Cerebellum (tissue), 4 donors: ENCODE measurements at places on chromosomes 3 and 15. TPM values are rescaled to one million over a fixed set of nuclear protein-coding genes. Genes with fewer than 3 reads are reported as not detected.

The CPEB1 gene
- total RNA-seq = 4.4 TPM

The LRRIQ4 gene
- total RNA-seq = 1.3 TPM

The FBXO40 gene
- total RNA-seq = not detected

The ZBBX gene
- 8.9 TPM for total RNA-seq

The OIP5 gene
- total RNA-seq = 4.6 TPM

The IMPG2 gene
- 2.4 TPM for total RNA-seq

The A4GNT gene
- total RNA-seq = not detected

The TRPM1 gene
- not detected for total RNA-seq

The CHDH gene
- 4.5 TPM for total RNA-seq

The MYD88 gene
- total RNA-seq = 3.4 TPM

The ANKRD63 gene
- total RNA-seq = 0.27 TPM

The EPHB3 gene
- 9.2 TPM for total RNA-seq

The TIPIN gene
- total RNA-seq = 16.0 TPM

The ADCY5 gene
- total RNA-seq = 23.5 TPM

The KY gene
- 2.1 TPM for total RNA-seq

The CFAP100 gene
- total RNA-seq = 1.8 TPM

The CCDC80 gene
- 12.8 TPM for total RNA-seq

The SYNPR gene
- total RNA-seq = 6.1 TPM

The PRSS50 gene
- total RNA-seq = 0.45 TPM

The DYNC1LI1 gene
- total RNA-seq = 70.5 TPM

The STRA6 gene
- total RNA-seq = 12.6 TPM

The ABHD17C gene
- 18.5 TPM for total RNA-seq

The CD96 gene
- 0.36 TPM for total RNA-seq

The AQP9 gene
- 0.09 TPM for total RNA-seq
